Stimulated activated CD4-positive, alpha-beta T cell treated with anti-CD3 and anti-CD28 coated beads, Interleukin-12 subunit alpha, Interleukin-12 subunit beta, amount 100 ng/mL, for 48 hours (primary cell): ENCODE measurements at places on chromosomes 5 and 9.

- DNase-seq = no peak
Observed at GRCh38 chr9:27373851-27374250, 76.9 kb upstream of the EQTN start.

DNA sequence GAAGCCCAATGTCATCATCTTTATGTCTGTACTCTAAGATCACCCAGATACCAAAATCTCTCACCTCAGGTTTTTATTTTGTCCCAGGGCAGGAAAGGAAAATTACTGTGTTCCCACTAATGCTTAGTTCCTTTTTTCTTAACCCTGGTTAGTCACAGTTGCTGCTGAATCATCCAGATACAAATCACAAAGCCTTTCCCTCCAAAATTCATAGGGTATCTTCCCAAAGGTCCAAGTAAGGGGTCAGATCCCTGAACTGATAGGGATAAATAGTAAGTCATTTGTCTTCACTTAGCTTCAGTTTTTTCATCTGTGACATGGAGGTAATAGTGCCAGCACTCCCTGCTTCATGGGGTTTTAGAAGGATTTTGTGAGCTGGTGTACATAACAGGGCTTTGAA, 2.2 kb downstream of the PLCXD3 start:
- no peak for DNase-seq

DNA sequence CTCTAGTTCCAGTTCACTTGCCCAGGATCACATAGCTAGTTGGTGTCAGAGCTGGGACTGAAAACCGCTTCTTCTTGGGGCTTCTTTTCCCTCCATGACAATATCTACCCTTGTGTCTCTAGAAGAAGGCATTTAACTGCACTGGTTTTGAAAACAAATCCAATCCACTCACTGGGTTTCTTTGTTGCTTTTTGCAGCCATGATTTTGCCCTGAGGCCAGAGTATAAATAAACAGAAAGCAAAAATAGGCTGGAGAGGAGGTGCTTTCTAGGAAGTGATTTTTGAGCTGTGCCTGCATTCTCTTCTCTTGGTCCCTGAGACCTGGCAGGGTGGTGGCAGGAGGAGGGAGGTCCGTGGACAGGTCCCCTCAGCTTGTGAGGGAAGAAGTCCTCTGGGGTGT, 6.9 kb upstream of the TRIO start:
- no peak for DNase-seq

DNA sequence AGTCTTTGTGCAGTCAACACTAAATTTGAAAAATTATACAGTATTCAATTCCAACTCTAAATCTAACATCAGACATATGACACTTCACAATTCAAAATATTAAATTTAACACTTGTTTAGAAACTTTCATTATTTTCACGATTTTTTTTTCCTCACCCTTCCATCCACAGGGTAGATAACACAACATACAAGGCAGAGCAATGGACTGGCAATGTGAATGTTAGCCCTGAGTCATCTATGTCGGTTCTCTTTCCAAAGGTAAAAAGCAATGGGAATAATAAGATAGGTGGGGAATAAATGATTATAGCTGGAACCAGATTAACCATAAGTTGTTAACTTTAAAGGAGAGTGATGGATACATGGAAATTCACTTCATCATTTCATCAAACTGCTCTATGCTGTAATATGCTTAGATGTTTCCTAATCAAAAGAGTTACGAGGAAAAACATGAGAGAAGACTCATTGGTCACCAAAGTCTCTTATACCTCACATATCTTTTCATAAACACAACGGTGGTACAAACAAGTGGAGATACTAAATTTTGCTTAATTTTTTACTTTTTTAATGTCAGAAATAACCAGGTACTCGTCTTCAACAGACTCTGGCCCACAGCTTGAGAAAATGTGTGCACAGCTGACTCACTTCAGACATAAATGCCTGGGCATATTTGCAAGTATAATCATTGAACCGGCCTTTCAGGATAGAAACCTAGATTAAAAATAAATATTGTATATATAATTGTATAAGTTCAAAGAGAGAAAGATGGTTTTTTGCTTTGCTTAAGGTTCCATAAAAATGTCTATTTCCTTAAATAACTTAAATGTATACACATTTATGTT, 23.0 kb downstream of the RFX3 start:
- no peak for DNase-seq

GRCh38 chr5:150021491-150022157, 21.1 kb downstream of the HMGXB3 start:
- DNase-seq = no peak
